ENCODE measurements at places on chromosomes 16 and 17.

- peak; percentile 100 for DNase-seq
Measured at GRCh38 chr16:1782408-1783264, at the start of the genes NUBP2 and SPSB3. TSS of gene NUBP2 (plus strand) at chr16:1782960. CDS start at chr16:1783021, 61 bp downstream. TSS of gene SPSB3 (minus strand) at chr16:1782571. CDS start at chr16:1781483, 1,088 bp downstream.

DNA sequence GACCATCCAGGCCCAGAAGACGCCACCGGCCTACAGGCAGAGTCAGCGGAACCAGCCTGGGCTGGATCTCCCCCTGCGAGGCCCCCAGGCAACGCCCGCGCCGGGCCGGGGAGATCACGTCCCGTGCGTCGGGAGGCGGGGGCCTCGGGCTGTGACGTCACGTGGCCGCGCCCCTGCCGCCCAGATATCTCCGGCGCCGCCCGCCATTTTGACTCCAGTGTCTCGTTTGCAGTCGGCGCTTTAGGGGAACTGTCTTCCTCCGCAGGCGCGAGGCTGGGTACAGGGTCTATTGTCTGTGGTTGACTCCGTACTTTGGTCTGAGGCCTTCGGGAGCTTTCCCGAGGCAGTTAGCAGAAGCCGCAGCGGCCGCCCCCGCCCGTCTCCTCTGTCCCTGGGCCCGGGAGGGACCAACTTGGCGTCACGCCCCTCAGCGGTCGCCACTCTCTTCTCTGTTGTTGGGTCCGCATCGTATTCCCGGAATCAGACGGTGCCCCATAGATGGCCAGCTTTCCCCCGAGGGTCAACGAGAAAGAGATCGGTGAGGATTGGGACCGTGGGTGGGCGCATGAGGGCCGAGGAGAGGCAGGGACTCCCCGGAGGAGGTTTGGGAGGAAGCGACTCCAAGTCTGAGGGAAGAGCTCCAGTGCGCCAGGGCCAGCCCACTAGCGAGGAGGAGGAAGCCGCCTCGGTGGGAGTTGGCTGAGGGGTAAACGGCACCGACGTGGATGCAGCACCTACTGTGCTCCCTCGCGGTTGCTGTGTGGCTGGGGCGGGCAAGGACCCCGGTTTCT is at the start of gene WSB1:
TSS of gene WSB1 (plus strand) at position 217 of the 791 bp plus-strand sequence. CDS start at position 499, 282 bp downstream.
- peak; percentile 85 for DNase-seq

DNA sequence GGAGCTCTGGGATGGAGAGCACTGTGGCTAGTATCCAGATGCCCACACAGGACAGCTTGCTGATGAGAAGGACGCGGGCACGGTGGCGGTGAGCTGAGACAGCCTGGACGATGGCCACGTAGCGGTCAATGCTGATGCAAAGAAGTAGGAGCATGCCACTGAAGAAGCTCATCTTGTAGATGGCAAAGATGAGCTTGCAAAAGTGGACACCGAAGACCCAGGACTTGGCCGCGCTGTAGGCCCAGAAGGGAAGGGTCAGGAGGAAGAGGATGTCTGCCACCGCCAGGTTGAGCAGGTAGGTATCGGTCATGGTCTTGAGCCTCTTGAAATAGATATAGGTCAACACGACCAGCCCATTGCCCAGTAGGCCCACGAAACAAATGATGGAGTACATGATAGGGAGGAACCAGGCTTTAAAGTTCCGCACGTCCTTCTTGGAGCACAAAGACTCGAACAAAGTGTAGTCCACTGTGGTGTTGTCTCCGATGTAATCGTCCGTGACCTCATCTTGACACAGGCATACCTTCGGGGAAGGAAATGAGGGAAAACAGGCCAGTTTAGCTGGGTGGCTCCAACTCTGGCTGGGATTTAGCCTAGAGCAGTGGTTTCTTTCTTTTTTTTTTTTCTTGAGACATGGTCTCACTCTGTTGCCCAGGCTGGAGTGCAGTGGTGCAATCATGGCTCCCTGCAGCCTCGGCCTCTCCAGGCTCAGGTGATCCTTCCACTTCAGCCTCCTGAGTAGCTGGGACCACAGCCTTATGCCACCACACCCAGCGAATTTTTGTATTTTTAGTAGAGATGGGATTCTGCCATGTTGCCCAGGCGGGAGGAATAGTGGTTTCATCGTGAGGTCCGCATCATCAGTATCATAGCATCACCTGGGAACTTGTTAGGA is 9.7 kb downstream of the CCR7 start:
- no peak for DNase-seq

- no peak for DNase-seq
Measured at GRCh38 chr16:12300945-12301500, 324.5 kb downstream of the SNX29 start.

DNA sequence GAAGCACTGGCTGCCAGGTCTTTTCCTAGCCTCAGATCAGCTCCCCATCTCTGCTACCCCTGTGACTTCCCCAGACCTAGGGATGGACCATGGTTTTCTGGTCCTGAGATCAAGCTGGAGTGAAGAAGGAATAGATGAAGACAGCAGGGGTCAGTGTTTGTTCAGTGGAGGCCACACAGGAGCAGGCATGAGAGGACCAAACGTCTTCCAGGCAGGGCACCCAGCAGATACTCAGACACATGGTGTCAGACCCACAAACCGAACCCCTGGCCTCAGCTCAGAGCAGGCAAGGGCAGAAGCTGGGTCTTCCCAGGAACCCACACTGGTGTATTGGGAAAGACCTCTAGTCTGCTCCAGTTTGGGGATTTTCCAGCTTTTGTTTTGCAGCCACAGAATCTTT is 189.7 kb downstream of the IRX5 start:
- no peak for DNase-seq

DNA sequence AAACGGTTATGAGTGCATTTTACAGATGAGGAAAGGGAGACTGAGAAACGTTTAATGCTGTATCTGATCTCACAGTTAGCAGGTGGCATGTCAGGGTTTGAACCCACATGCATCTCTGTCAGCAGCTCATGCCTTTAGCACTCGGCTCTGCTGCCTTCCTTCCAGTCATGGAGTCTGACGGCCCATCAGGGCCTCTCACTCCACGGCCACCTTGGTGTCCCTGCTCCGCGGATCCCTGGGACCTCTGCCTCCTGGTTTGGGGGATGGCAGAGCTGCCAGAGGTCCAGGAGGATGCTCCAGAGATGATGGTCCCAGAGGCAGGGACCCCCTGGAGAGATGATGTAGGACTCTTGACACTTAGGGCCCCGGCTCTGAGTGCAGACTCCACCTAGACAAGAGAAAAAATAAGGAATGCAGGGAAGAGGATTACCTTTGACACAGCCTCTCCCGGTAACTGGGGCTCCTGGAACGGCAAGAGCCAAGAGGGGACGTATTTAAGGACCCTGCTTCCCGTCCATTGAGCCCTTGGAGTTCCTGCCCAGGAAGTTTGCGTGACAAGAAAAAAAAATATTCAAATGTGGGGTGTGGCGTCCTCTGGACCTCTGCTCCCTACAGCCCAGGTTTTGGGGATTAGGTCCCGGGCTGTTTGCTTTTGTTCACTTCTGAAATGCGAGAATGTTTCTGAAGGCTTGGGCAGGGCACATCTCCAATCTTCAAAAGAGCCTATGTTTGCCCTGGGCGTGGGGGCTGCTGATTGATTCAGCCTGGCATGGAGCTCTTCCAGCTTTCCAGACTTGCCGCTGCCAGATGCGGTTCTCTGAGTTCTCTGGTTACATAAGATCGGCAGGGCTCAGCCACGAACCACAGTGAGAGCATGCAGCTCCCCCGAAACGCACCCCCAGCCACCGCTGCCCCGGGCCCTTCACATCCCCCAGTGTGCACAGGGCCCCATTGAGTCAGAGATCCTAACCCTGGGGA is at the start of gene ALDH3A1:
TSS of gene ALDH3A1 (minus strand) at position 470 of the 978 bp plus-strand sequence. CDS start 3,169 bp downstream, outside the sequence.
- DNase-seq: no peak

GRCh38 chr16:80210787-80211186 is 330.0 kb upstream of the DYNLRB2 start:
- DNase-seq: no peak

GRCh38 chr17:50815400-50815799 is 20.0 kb upstream of the WFIKKN2 start:
- no peak for DNase-seq

GRCh38 chr16:30893417-30893743 is 497 bp downstream of the BCL7C start:
- no peak for DNase-seq

DNA sequence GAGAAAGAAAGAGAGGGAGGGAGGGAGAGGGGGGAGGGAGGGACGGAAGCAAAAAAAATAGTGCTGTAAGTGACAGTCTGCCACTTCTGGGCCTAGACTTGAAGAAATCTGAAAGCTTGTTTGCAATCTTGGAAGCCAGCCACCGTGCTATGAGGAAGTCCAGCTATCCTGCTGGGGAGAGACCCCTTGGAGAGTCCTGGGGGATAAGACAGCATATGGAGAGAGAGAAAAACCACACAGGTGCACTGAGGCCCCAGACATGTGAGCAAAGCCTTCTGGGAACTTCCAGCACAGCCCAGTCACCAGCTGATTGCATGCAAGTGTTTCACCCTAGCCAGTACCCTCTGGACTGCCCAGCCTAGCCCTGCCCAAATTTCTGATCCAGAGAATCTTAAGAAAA is 12.6 kb upstream of the ALOX12B start:
- DNase-seq: no peak

- DNase-seq: no peak
Measured at GRCh38 chr17:74779948-74780400, 3.8 kb upstream of the NAT9 start.

- no peak for DNase-seq
Measured at GRCh38 chr16:58020628-58021521, 4.7 kb upstream of the MMP15 start.

DNA sequence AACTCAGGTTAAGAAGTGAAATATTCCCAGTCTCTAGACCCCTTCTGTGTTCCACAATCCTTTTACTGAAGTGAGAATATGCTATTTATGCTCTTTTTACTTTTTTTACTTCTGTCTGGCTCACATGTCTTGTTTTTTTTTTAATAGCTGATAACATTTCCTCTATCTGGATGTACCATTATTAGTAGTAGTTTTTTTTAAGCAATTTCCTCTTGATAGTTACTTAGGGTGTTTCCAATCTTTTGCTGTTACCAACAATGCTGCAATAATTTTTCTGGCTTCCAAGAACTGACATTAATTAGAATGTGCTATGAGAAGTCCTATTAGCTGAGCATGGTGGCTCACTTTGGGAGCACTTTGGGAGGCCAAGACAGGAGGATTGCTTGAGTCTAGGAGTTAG is 32.0 kb downstream of the KSR1 start:
- no peak for DNase-seq
